NCI-H1694 (cell line): ENCODE measurements at places on chromosomes 5 and 9.

GRCh38 chr9:109320331-109320741 is 523 bp downstream of the EPB41L4B start:
- DNase-seq = no peak

DNA sequence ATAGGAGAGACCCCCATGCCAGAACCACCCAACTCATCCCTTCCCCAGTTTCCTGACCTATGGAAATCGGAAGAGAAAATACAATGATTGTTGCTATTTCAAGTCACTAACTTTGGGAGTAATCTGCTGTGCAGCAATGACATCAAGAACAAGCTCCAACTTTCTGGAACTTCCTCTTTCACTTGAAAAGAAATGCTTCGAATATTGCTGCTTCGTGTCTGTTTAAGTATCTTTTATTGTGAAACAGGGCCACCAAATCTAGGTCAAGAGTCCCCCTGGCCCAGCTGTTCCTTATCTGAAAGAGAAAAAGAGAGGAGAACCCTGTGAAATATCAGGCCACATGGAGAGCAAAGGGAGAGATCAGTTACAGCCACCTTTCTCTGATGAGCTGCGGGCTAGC is 59.4 kb upstream of the DNAH5 start:
- no peak for DNase-seq

DNA sequence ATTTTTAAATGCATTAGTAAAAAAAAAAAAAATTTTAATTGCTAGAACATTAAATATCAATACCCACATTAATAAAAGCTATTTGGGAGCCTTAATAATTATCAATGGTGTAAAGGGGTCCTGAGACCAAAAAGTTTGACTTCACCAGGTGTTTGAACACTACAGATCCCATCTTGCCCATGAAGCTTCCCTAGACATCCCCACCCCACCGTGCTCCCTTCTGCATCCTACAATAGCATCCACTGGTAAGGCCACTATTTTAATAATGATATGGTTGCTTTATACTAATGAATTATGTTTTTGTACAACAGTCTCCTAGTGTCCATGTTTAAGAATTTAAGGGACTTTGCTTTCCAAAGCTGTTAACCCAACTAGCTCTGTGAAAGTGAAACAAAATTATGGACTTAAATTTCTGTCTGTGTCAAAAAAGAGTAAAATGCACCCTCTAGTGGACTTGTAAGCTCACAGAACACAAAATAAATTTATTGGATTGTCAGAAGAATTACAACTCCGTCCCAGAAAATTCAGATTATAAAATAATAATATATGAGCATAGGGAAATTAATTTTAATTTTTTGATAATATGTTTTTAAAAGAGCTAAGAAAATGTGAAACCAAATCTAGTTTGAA is 76.0 kb downstream of the ARL15 start:
- DNase-seq = peak; percentile 2

DNA sequence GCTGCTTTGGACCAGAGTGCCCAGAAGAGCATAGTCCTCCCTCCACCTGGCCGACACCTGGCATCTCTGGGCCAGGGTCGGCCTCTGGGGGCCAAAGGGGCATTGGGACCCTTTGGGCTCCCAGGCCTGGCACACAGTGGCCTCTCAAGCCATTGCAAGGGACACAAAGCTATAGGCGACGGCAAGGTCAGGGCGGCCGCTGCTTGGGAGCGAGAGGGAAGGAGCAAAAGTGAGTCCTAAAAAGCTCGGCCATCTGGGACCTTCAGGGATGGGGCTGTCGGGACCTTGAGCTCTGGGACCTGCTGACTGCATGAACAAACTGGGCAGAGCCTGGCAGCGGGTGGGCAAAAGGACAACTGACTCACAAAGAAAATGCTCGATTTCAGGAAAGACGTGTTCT is 13.9 kb downstream of the DBH start:
- no peak for DNase-seq

DNA sequence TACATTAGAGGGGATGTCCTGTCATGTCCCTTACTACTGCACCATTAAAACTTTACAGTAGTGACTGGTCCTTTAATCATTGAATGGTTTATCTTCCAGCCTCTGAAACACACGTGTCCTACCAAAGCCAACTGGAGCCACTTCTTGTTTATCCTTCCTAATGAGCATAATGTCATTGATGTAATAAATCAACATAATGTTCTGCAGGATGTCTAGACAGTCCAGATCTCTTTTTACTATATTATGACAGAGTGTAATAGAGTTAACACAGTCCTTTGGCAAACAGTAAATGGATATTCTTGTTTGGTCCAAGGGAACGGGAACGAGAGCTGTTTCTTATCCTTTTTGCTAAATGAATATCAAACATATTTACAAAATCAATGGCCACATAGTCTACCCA is 88.1 kb upstream of the PTPRD start:
- no peak for DNase-seq

- no peak for DNase-seq
Measured at GRCh38 chr5:151070449-151070848, 10.4 kb downstream of the TNIP1 start.

DNA sequence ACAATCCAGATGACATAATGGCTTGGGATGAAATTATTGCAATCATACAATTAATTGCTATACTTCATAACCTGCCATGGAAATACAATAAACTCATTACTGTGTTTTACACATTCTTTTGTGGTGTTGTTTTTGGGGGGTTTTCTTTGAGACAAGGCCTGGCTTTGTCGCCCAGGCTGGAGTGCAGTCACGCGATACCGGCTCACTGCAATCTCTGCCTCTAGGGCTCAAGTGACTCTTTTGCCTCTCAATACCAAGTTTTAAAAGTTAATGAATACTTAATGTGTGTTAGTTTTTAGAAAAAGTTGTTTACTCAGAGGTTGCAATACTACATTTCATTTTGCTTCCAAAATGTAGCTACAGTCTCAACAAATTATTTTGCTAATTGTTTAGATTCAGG is 598.4 kb downstream of the CHSY3 start:
- DNase-seq = no peak

DNA sequence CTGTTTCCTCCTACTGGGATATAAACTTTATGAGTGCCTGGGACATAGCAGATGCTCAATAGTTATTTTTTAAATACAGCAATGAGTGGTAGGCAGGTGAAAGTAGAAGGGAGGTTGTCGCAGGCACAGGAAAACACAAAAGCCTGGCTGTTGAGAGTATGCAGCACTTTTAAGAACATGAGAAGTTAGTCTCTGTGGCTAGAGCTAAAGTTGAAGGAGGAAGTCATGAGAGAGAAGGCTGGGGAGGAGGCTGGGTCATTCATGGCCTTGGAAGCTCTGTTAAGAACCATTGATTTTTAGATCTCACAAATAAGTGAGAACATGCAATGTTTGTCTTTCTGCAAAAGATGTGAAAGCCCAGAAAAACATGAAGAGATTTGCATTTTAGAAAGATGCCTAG is 126.7 kb downstream of the PRKACG start:
- DNase-seq = no peak

GRCh38 chr9:25480696-25481095 is 197.5 kb downstream of the TUSC1 start:
- no peak for DNase-seq

DNA sequence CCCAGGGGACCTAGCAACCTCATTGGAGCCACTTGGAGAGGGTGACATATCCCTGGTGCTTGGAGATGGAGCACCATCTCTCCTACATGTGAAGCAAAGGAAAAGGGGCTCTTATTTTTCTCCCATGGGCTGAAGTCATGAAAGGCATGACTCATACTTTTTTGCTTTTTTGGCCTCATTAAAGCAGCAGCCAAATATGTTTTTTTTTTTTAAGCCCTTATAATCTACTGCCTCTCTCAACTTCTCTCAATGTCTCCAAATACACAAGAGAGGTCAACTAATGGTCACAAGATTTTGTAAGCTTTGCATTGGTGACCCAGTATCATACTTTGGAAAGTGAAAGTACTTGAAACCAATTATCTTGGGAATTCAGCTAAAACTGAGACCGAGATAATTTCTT is 1.6 kb upstream of the CFAP90 start:
- no peak for DNase-seq

GRCh38 chr5:173624282-173624681 is 7.8 kb upstream of the BOD1 start:
- DNase-seq = no peak

- DNase-seq = no peak
Measured at GRCh38 chr5:81827500-81827899, 76.6 kb upstream of the SSBP2 start.

DNA sequence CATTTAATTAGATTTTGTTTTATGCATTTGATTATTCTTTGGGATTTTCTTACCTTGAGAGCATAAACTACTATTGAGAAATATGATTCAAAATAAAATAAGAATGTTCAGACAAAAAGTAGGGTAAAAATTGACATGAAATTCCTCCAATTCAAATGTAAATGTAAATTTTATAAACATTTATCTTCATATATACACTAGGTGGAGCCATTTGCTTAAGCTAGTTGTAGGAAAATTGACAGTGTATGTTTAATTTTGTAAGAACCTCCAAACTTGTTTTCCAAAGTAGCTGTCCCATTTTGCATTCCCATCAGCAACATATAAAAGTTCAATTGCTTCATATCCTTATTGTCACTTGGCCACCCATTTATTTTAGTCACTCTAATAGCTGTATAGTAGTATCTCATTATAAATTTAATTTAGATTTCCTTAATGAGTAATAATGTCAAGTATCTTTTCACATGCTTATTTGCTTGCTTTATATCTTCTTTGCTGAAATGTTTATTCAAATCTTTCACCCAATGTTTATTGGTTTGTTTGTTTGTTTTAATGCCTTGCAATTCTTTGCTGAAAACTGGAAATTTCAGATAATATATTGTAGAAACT is 37.6 kb upstream of the SLCO6A1 start:
- DNase-seq = no peak

DNA sequence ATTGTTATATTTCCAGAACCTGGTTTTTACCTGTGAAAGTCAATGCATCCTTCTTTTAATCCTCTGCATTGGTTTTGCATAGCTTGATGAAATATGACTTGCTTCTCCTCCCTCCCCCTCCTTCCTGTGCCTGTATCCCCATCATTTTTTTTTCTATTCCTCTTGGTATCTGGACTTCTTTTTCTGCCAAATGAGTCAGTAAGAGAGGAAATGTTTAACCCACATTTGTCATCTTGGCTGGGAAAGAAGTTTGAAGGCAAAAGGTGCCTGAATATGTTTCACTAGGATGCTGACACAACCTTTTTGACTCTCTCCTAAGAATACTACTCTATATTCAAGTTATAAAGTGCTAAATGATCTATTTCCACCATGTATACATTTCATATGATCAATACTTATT is 35.5 kb upstream of the CDKN2B start:
- DNase-seq = no peak

- no peak for DNase-seq
Measured at GRCh38 chr5:141476132-141476911, 556 bp downstream of the PCDHGC3 start.

GRCh38 chr9:75881761-75882160 is 8.7 kb upstream of the PCSK5 start:
- DNase-seq = no peak

- no peak for DNase-seq
Measured at GRCh38 chr5:77292026-77292757, 81.7 kb downstream of the PDE8B start.
